Parietal lobe (tissue), 2 donors: ENCODE measurements at places on chromosomes 3 and 15. TPM values are rescaled to one million over a fixed set of nuclear protein-coding genes. Genes with fewer than 3 reads are reported as not detected.

The PATL2 gene
- total RNA-seq = 3.4 TPM

The PLCH1 gene
- total RNA-seq = 13.1 TPM

The GPR15 gene
- not detected for total RNA-seq

The TBC1D21 gene
- not detected for total RNA-seq

The OXTR gene
- 2.5 TPM for total RNA-seq

The SOX2 gene
- total RNA-seq = 93.6 TPM

The BLM gene
- 5.6 TPM for total RNA-seq

The PRSS50 gene
- 0.31 TPM for total RNA-seq

The ADAMTSL3 gene
- total RNA-seq = 40.4 TPM

The CTDSPL gene
- total RNA-seq = 20.7 TPM

The EFHB gene
- total RNA-seq = 0.63 TPM

The SLC9C1 gene
- not detected for total RNA-seq

The EIF2B5 gene
- total RNA-seq = 61.7 TPM

The EPHA6 gene
- total RNA-seq = 78.9 TPM

The TMEM158 gene
- 21.3 TPM for total RNA-seq

The C3orf85 gene
- total RNA-seq = not detected

The RASA2 gene
- 44.8 TPM for total RNA-seq

The ENTPD3 gene
- total RNA-seq = 1.9 TPM

The TEX55 gene
- total RNA-seq = not detected

The DNAH12 gene
- 1.6 TPM for total RNA-seq

The CHL1 gene
- total RNA-seq = 1,059 TPM

The PCSK6 gene
- total RNA-seq = 16.3 TPM

The VGLL3 gene
- total RNA-seq = 0.94 TPM

The ARPP21 gene
- 765 TPM for total RNA-seq

The KBTBD13 gene
- total RNA-seq = not detected

The SLC12A1 gene
- total RNA-seq = 2.2 TPM

The LSM3 gene
- total RNA-seq = 9.7 TPM

The GALNT15 gene
- 5.0 TPM for total RNA-seq

The ZBED2 gene
- total RNA-seq = not detected

The EXD1 gene
- total RNA-seq = 0.63 TPM

The TRA2B gene
- 258 TPM for total RNA-seq

The PIGX gene
- 42.3 TPM for total RNA-seq

The STAC gene
- total RNA-seq = 14.7 TPM

The FGF7 gene
- total RNA-seq = 0.94 TPM

The ISL2 gene
- not detected for total RNA-seq

The NDUFB5 gene
- total RNA-seq = 72.6 TPM

The GATA2 gene
- total RNA-seq = 0.31 TPM

The GPR87 gene
- not detected for total RNA-seq

The CRYGS gene
- 7.2 TPM for total RNA-seq

The CPN2 gene
- total RNA-seq = not detected

The CIAO2A gene
- 20.7 TPM for total RNA-seq

The ACOX2 gene
- 3.4 TPM for total RNA-seq

The ECE2 gene
- total RNA-seq = 6.9 TPM

The SNX22 gene
- 9.7 TPM for total RNA-seq
